ENCODE measurements at places on chromosomes 5 and 9. TPM values are rescaled to one million over a fixed set of nuclear protein-coding genes. Genes with fewer than 3 reads are reported as not detected.

EMB gene
- 0.54 TPM for total RNA-seq

KIF12 gene
- 54.6 TPM for total RNA-seq

SMIM33 gene
- total RNA-seq: not detected

PTGS1 gene
- 0.19 TPM for total RNA-seq

KCTD16 gene
- total RNA-seq: 0.29 TPM

PRR16 gene
- total RNA-seq: not detected

PIP5K1B gene
- 10.3 TPM for total RNA-seq

PCDHGB7 gene
- 2.4 TPM for total RNA-seq

CARD6 gene
- 0.26 TPM for total RNA-seq

SHOC1 gene
- total RNA-seq: not detected

Data from Caco-2 (cell line).